ENCODE measurements at places on chromosomes 3 and 15.
A peak's percentile ranks its signal among the peaks of the same experiment; 100 is the strongest.

DNA sequence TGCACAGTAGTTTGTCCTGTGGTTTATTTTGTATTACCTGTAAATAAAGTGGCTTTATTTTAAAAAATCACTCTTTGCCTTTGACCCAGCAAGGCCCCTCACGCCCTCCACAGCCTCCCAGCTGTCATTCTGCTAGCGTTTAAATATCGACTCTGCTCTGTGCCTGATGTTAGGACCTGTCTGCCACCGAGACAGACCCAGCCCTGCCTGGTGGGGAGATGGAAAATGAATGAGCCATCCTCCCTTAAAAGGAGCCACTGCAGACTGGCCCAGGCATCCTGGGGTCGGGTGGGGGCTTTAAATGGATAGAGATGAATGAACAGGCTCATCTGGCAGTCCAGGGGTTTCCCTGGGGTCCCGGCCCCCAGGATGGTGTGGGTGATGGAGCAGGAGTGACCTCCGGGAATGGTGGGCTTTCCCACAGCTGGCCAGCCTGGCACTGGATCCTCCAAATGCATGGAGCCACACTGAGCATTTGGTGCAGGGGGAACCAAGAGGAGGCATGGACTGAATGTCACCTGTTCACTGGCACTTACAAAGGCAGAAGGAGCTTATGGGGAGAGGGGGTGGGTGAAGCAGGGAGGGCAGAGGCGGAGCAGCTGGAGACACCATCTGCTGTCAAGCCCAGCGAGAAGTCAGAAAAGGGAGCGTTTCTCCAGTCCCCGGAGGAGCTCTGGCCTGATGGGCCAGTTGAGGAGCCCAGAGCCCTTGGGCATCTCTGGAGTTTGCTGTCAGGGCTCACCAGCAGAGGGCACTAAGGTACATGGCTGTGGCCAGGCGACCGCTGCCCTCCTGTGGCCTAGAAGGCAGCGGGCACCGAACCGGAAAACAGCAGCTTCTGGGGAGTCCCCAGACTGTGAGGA, 11.9 kb downstream of the GRM2 start:
- DNase-seq = peak; percentile 15

DNA sequence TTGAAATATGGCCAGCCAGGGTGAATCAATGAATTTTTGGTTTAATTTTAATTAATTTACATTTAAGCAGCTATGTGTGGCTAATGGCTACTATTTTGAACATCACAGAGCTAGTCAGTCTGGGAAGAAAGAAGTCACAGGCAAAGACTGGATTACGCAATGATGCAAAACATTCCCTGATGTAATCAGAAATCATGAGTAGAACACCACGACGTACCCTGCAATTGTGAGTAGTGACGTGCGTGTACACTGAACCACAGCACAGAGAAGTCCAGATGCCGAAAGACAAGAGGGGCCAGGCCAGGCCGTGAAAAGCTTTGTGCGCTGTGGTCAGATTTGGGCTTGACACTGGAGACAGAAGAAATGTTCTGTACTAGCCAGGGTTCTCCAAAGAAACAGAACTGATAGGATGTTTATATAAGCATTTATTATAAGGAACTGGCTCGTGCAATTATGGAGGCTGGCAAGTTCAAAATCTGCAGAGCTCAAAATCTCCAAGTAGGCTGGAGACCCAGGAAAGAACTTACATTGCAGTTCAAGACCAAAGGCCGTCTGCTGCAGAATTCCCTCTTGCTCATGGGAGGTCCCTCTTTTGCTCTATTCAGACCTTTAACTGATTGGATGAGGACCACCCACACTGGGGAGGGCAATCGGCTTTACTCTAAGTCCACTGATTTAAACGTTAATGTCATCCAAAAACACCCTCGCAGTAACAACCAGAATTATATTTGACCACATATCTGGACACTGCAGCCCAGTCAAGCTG, 44.6 kb downstream of the SH3BP5 start:
- peak; percentile 94 for DNase-seq

DNA sequence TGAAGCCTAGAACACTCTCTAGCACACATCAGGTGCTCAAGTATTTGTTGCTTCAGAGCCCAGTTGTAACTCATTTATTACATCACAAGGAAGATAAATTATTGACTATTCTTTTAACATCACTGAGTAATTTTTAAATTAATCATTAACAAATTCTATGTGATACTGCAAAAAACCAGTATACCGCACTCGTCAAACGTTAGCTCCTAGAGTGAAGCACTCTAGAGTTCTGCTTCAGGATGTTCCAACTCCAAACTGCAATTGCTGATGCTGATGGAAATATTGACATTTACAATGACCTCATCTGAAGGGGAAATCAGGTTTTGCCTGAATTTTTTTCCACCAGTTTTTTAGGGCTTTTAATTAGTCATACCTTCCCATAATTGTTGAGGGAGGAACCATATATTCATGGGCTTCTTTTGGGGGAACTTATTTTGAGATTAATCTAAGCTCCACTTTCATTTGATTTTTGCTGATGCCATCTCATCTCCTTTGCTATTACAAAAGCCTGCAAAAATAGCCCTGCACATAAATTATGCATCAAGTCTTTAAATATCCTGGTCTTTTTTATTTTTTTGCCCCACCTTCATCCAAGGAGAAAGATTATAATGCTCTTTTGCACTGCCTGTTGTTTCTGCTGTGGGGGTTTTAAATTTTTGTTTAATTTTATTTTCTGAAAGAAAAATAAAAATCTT, 123.0 kb upstream of the STAC start:
- DNase-seq = no peak

- DNase-seq = no peak
These were observed 53.2 kb downstream of the ACAD9 start for GRCh38 chr3:128932516-128933212.

DNA sequence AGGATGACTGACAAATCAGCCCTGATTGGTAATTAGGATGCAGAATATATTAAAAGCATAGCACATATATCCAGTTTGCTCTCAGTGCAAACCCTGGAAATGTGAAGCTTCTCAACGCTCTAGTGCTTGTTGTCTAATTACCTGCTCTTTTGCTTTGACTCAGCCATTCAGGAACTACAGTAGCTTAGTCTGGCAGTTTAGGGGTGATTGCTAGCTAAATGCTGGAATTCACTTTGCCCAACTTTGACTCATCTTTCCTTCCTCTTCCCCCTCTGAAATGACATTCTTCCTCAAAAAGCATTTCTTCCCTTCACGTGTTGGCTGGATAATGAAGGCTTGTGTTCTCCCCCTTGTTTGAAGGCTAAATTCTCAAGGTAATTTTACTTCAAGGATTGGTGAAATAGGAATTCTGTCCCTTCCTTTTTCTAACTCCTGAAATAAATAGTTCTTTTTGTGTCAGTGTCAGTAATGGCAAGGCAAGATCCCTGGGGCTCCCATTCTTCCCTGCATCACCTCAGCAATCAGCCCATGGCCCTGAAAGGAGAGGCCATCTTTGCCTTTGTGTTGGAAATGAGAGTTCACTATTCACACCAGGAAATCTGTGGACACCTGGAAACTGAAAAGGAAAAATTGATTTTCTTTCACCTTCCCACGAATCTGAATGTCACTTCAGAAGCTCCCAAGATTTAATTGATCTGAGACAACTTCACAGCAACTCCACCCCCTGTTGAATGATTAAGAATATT, 103.6 kb downstream of the ECT2 start:
- no peak for DNase-seq
